Left forelimb (tissue), 1 donor: ENCODE measurements at places on chromosomes 16 and 17.

DNA sequence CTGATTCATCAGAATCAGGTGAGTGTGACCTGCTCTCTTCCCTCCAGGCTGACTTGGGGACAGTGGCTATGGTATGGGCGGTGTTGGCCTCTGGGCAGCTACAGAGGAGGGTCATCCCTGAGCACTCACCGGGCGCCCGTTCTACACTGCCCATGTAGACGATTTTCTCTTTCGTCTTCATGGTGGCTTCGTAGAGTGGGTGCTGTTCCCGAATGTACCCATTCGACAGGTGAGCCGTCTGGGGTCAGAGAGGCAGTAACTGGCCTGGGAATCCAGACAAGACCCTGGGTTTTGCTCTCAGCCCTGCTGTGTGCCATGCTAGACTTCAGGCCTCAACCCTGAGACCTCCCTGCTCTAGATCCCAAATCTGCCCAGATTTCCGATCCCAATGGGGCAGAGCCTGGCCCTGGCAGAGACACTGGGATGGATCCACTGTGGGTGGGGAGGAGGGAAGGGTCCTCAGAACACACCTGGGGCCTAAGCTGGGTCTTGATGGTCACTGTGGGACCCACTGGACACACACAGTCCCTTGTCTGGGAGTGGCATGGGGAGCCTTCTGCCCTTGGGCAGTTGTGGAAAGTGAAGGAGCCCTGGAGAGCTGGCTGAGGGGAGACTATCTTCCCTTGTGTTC is 13.2 kb downstream of the USP6 start:
- no peak for DNase-seq

GRCh38 chr17:34024386-34024785 is 230.7 kb upstream of the CCL2 start:
- DNase-seq = no peak

DNA sequence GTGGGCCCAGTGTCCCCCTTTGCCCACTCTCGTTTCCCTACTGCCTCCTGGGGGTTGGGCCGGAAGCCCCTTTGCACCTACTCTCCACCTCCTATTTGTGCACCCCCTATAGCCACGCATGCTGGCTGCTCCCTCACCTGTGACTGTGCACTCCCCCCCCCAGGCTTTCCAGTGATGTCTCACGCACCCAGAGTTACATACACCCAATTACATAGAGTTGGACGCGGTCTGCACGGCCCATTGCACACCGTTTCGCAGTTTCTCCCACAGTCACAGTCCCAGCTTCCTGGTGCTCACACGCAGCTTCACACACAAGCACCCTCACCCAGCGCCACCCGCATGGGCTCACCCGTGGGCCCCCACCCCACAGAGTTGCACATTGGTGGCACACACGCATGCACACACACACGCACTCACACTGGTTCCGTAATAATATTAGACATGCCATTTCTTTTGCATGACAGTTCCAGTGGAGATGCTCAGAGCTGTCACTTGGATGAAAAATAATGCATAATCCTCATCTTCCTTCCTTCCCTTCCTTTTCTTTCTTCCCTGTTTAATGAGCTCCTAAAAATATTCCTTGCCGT is 21.5 kb upstream of the C1QL1 start:
- no peak for DNase-seq

GRCh38 chr17:7574176-7574953 is 5.1 kb upstream of the CD68 start:
- DNase-seq = no peak

DNA sequence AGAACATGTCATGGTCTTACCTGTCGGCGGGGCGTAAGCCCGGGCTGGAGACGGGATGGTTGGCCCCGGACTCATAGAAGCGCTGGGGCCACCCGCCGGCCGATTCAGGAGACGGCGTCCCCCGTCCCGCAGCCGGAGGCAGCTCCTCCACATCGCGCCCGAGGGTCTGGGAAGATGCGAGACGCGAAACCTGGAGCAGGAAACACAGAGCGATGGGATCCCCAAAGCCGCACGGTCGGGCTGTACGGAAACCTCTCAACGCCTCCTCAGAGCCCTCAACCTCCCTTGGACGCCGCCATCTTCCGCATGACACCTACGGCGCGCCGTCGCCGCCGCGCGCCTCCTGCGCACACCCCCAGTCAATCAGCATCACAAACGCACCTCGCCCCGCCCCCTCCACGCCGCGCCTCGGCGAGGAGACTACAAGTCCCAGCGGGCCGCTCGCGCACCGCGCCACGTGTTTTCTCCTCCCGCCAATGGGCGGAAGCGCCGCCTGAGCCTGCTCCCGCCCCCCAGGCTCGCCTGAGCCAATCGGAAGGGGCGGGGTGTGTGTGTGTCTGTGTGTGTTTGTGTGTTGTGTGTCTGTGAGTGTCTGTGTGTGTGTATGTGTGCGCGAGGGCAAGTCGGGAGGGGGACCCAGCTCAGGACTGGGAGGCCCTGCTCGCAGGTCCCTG is at the start of the genes ATPAF2 and GID4:
Gene ATPAF2, minus strand, starts transcription at position 308 of the 674 bp plus-strand sequence. Its CDS starts 155 bp downstream, at position 153.
Gene GID4, plus strand, starts transcription at position 548 of the 674 bp plus-strand sequence. Its CDS starts 57 bp downstream, at position 605.
- DNase-seq = peak; percentile 100

DNA sequence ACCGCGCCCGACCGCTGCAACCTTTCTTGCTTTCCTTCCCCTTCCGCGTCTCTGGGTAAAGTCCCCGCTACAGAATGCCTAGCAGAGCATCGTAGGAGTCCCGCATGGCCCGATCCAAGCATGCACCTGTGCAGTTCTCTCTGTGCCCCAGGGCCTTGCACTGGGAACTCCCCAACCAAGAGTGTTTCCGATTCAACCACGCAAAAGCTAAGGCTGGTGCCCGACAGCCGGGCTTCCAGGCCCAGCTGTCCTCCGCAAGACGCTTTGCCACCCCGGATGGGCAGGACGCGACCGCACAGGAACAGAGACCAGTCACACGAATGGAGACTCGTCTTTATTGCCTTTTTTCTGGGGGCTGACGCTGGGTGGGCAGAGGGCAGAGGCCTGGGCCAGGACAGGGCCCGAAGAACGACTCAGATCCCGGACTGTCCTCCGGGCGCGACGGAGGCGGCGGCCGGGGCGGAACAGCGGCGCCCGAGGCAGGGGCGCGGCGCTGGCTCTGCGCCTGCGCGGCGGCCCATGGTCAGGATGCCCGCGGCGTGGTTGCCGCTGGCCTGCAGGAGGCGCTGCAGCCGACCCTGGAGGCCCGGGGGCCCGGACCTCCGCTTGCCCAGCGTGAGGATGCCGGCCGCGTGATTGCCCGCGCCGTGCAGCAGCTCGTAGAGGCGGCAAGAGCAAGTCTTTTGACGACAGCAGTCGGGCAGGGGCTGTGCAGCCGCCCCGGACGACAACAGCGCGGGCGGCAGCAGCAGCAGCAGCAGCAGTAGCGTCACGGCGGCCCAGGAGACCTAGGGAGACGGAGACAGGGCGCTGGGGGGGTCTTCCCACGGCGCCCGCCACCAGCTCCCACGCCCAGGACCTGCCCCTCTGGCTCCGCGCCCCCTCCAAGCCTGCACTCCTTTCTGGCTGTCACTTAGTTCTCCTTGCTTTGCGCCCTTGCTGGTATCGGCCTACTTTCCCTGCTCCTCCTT is 1.2 kb downstream of the HCRT start:
- peak; percentile 83 for DNase-seq

GRCh38 chr16:57061084-57061905 is 31.1 kb upstream of the CPNE2 start:
- DNase-seq = no peak

- no peak for DNase-seq
Measured at GRCh38 chr16:14284930-14285512, 213.9 kb downstream of the MRTFB start.
